ENCODE measurements at places on chromosomes 4 and X. TPM values are rescaled to one million over a fixed set of nuclear protein-coding genes. Genes with fewer than 3 reads are reported as not detected.

Gene MAGEB1
- not detected for total RNA-seq

Gene PDK3
- total RNA-seq, result 4.5 TPM

Gene DUX4
- not detected for total RNA-seq

Gene DCAF12L2
- total RNA-seq, result not detected

Gene MND1
- total RNA-seq, result not detected

Gene EGFL6
- total RNA-seq, result not detected

Gene ADH1B
- 134 TPM for total RNA-seq

Gene ESX1
- not detected for total RNA-seq

Gene TCEAL2
- total RNA-seq, result not detected

Gene SFRP2
- total RNA-seq, result not detected

Gene DCAF4L1
- 1.0 TPM for total RNA-seq

Gene PPP1R2C
- not detected for total RNA-seq

- DNase-seq, result no peak
Measured at GRCh38 chr4:76515975-76516843, 81.2 kb downstream of the SHROOM3 start.

DNA sequence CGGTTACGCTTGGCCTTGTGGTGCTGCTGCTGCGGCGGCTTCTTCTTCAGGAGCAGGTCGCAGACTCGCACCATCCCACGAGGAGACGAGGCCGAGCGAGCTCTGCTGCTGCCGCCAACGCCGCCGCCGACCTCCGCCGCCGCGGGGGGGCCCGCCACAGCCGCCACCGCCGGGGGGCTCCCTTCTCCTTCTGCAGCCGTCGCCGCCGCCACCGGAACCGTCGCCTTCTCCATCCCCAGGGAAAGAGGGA lies 237 bp downstream of the ANKRD17 start:
- no peak for DNase-seq

GRCh38 chr4:40196724-40197281 lies at the start of gene RHOH:
Gene RHOH (plus strand): TSS chr4:40197031. CDS start chr4:40243387, 46,356 bp downstream.
- no peak for DNase-seq

- DNase-seq, result no peak
Measured at GRCh38 chr4:30957706-30958105, 237.5 kb downstream of the PCDH7 start.

DNA sequence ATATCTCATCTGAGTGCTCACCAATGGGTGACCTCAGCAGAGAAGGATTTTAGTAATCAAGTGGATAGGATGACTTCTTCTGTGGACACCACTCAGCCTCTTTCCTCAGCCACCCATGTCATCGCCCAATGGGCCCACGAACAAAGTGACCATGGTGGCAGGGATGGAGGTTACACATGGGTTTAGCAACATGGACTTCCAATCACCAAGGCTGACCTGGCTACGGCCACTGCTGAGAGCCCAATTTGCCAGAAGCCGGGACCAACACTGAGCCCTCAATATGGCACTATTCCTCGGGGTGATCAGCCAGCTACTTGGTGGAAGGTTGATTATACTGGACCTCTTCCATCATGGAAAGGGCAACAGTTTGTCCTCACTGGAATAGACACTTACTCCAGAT lies 97.4 kb downstream of the LCORL start:
- no peak for DNase-seq

- no peak for DNase-seq
Measured at GRCh38 chrX:78979789-78980464, 34.7 kb downstream of the P2RY10 start.

DNA sequence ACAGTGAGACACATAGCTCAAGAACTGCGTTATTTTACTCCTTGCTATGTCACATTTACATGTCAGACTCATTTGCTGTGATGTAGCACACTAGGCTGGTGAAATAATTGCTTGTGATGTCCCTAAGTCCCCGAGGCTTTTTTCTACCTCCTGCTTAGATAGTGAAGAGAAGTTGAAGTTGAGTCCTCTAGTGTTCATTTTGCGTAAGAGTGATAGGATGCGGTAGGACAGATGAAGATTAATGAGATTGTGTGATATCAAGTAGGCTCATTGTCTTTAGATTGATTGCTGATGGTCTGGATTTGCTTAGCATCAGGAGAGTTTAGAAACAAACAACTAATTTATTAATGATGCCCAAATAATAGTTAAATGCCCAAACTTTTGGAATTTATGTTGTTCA lies 173.6 kb upstream of the NUDT6 start:
- DNase-seq, result no peak

GRCh38 chrX:110036162-110037033 lies 33.5 kb downstream of the TMEM164 start:
- no peak for DNase-seq

DNA sequence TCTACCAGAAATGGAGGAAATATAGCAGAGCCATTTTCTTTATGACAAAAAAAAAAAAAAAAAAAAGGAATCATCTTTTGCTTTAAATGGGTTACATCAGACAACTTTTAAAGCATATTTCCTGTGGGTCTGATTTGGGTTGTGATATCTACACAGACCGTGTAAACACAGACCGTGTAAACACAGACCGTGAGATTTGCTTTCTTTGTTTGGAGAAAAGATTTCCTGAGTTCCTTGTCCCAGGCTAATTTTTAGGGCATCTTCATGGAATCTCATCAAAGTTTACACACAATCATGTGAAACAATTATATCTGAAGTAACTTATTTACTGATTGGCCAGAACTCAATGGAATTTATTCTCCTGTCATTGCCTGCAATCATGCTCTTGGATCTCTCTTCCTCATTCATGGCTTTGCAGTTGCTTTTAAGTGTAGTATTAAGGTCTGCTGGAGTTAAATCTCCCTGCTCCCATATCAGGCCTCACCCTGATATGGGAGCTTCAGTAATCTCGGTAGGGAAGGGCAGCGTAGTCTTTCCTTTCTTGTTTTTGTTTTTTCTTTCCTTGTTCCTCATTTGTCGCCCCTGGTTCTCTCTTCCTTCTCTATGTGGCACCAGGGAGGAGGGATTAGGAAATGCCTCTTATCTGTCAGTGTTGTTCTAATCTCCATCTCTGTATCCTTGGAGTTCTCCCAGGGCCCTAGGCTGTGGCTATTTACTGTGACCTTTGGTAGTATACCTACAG lies 248.6 kb upstream of the JADE1 start:
- no peak for DNase-seq

- no peak for DNase-seq
Measured at GRCh38 chr4:152626790-152627189, 53.0 kb downstream of the TMEM154 start.

DNA sequence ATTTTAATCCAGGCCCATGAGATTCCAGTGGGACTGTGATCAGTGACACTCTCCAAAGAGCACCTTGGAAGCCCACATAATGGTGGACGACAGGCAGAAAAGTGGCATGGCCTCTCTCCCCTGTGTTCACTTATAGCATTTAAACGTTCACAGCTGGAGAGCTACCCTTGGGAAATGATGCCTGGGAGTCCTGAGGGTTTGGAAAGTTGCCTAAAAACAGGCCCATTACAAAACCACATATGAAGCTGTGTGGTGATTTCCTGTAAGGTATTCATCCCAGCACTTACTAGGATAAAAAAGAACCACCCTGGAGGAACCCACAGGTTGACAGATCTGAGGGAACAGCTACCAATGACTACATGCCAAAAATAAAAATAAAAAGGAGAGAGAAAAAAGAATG lies 193.2 kb downstream of the RASL11B start:
- no peak for DNase-seq

GRCh38 chr4:5989236-5990225 lies 28.7 kb downstream of the C4orf50 start:
- DNase-seq, result no peak

- DNase-seq, result no peak
Measured at GRCh38 chr4:122309988-122310626, 68.7 kb upstream of the ADAD1 start.

DNA sequence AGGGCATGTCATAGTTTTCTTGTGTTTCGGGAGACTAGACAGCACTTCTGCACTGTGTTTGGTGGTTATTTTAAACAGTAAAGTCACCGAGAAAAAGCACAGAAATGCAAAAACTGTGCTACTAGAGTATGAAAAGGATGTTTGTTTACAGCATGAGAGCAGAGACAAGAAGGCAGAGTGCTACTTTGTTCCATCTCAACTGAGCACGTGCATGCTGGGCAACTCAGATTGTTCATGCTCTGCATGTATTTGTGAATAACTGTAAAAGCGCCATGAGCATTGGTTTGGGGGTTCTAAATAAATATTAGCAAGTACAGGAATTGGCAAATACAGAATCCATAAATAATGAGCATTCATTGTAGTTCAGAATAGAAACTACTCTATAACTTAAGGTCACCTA lies 7.4 kb downstream of the EVC start:
- DNase-seq, result no peak

DNA sequence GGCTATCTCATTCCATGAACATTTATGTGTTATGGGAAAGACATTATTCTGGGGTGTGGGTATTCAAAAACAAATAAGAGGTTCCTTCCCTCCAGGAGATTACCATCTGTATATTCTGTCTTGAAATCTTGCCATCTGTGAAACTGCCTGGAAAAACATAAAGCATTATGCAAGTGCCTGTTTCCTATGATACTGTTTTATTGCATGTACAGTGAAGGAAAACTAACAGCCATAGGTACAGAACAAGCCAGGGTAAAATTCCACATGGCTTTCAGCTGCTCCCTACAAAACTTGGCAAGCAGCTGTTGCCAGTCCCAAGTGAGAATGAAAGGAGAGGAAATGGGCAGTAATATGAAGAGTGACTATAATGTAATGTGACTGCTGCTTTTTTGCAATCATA lies 136.0 kb downstream of the GUCY2F start:
- DNase-seq, result no peak

GRCh38 chr4:111435986-111436744 lies 709.1 kb upstream of the FAM241A start:
- DNase-seq, result no peak

- DNase-seq, result no peak
Measured at GRCh38 chrX:44006081-44006480, 32.9 kb upstream of the NDP start.

DNA sequence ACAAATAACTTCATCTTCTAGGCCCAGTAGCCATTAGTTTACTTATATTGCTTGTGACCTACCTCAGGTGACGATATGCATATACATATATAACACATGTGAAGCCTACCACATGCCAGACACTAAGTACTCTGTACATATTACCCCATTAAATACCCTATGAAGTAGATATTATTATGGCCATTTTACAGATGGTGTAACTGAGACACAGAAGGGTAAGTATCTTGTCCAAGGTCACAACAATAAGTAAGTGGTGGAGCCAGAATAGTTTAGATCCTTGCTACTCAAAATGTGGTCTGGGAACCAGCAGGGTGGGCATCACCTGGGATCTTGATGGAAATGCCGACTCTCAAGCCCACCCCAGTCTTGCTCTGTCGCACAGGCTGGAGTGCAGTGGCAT lies 78.1 kb upstream of the RAPGEF2 start:
- DNase-seq, result no peak

- peak; percentile 70 for DNase-seq
Measured at GRCh38 chr4:183905081-183905592, at the start of gene STOX2. Gene STOX2 (plus strand): TSS chr4:183905307. CDS start chr4:183906791, 1,484 bp downstream.

- no peak for DNase-seq
Measured at GRCh38 chr4:77821775-77822174, 2.6 kb upstream of the CNOT6L start.

GRCh38 chrX:83260288-83260687 lies 247.8 kb upstream of the POU3F4 start:
- DNase-seq, result no peak

- no peak for DNase-seq
Measured at GRCh38 chr4:53009824-53010223, 147.7 kb downstream of the RASL11B start.

DNA sequence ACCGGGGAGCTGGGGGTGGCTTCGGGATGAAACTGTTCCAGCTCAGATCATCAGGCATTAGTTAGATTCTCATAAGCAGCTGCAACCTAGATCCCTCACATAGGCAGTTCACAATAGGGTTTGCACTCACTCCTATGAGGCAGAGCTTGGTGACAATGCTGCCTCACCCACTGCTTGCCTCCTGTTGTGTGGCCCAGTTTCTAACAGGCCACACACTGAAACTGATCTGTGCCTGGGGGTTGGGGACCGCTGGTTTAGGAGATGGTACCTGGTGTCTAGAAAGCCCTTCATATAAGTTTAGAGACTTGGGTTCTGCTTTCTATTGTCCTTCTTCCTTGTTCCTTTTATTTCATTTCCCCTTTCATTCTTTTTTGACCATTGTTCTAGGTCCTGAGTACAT lies 234.2 kb downstream of the FRAS1 start:
- no peak for DNase-seq

DNA sequence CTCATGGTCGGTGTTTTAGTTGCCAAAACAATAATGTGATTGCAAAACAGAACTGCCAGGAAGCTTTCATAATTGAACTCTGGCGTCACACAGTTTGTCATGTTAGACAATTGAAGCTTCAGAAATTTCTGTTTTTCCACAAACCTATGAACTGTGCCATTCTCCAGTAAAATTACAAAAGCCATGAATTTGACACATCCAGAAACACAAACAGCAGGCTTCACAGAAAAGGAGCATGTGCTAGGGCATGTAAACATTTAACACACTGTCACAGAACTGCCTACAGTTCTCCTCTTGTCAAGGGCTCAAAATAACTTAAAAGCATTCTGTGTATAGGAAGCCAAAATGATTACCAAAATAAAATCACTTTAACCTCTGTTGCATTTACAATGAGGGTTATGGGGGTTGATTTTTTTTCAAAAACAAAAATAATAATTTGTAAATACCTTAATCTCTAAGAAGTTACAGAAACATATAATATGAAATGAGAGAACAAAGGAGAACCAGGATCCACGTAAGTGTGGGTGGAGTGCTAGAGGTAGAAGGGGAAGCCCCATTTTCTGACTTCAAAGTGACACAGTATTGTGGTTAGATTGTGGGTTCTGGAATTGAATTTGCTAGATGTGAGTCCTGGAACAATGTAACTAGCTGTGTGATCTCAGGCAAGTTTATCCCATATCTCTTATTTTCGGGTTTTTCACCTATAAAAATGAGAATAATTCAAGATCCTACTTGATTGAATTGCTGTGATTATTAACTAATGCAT lies 295.0 kb downstream of the CENPC start:
- no peak for DNase-seq

GRCh38 chr4:24680746-24681448 lies 96.5 kb upstream of the DHX15 start:
- no peak for DNase-seq

GRCh38 chr4:110484029-110484428 lies 8.1 kb downstream of the ENPEP start:
- DNase-seq, result no peak

- no peak for DNase-seq
Measured at GRCh38 chr4:2634014-2634413, 97.6 kb downstream of the FAM193A start.

- no peak for DNase-seq
Measured at GRCh38 chr4:189845145-189845846, 95.4 kb upstream of the FRG1 start.

DNA sequence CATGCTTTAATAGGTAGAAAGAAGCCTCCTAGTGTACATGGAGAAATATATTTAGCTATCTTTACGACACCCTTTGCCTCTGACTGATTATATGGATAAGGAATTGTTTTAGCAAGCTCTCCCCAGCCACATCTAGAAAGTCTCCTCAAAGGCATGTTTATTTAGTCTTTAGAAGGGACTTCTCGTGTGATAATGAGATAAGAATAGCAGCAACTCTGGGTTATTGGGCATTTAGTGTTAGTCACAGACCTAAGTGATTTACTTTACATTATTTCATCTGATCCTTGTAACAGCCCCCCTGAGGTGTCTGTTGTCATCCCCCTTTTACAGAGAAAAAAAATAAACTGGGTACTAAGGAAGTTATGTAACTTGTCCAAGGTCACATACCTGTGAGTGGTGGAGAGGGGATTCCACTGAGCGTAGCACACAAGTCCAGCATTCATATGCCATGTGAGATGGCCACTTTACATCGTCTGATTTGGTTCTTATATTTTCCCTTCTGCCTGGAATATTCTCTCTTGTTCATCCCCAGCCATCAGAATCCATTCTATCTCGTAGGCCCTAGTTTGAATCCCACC lies 77.7 kb downstream of the TSPAN7 start:
- no peak for DNase-seq

All from gastrocnemius medialis (tissue), 4 donors.